D721Med (cell line): ENCODE measurements at places on chromosomes 7 and 10.

- no peak for DNase-seq
These were observed 70.8 kb downstream of the CREB5 start for GRCh38 chr7:28483112-28483511.

DNA sequence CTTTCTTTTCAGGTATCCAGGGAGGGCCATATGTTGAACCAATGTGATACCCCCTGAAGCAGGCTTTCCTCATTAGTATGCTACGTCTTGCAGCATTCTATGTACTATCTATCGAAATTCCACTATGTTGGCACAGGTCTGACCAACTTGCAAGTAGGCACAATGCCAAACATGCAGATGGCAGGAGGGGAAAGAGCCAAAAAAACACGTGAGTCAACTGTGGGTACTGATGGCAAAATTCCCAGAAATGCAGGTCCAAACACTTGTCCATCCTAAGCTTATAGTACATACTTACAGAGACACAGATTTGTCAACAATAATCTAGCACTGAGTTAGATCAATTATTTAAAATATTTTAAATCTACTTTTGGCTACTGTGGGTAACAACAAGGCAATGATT lies 394.9 kb downstream of the DGKB start:
- DNase-seq: no peak

GRCh38 chr10:99536338-99537085 lies 3.8 kb downstream of the NKX2-3 start:
- DNase-seq: no peak

GRCh38 chr10:85926986-85927385 lies 439.6 kb downstream of the GRID1 start:
- no peak for DNase-seq

DNA sequence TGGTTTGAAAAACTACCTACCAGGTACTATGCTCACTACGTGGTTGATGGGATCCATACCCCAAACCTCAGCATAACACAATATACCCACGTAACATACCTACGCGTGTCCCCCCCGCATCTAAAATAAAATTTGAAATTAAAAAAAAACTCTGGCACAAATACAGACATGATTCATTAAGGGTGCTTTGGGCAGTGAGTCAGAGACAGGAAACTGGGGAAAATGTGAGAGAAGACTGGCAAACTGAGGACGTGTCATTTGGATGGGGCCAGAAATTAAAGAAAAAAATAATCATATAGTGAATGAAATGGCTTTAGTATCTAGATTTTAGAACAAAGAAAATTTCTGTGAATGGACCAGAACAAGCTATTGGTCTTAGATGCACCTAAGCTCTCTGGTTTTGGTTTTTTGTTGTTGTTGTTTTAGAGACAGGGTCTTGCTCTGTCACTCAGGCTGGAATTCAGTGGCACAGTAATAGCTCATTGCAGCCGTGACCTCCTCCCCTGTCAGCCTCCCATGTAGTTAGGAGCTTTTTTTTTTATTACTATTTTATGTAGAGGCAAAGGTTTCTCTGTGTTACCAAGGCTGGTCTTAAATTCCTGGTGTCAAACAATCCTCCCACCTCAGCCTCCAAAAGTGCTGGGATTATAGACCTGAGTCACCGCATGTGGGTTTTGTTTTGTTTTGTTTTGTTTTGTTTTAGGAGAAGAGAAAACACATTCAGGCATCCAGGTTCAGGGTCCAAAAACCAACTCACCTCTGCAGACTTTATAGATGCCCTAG lies 5.9 kb upstream of the PRSS58 start:
- no peak for DNase-seq

DNA sequence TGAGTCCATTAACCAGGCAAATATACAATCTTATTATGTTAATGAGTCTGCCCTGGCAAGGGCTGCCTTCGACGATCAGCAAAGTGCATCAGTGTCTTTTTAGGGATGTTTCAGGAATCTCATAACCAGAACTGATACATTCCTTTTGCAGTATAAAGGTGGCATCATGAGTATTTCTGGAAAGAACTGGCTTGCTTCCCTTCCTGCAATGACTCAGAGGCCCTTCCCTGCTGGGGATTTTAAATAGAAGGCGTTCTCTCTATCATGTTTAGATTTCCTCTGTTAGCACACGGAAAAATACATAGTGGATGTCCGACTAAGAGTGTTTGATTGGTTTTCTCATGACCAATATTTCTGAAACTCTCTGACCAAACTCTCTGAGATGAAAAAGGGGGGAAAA lies 1.8 kb downstream of the NPS start:
- no peak for DNase-seq

DNA sequence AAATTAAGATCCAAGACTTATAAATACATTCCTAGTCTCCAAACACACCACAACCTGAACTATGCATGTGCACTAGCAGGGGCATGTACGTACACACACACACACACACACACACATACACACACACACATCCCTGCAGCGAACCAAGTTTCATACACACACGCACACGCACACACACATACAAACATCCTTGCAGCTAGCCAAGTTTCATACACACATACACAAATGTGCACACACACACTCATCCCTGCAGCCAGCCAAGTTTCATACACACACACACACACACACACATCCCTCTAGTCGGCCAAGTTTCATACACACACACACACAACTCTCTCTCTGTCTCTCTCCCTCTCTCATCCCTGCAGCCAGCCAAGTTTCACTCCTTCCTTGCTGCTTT lies 82.7 kb upstream of the WIPF3 start:
- DNase-seq: no peak

- no peak for DNase-seq
These were observed 324.0 kb downstream of the WDR37 start for GRCh38 chr10:1380088-1380671.

- no peak for DNase-seq
These were observed 12.5 kb upstream of the AKR1E2 start for GRCh38 chr10:4813496-4813895.

DNA sequence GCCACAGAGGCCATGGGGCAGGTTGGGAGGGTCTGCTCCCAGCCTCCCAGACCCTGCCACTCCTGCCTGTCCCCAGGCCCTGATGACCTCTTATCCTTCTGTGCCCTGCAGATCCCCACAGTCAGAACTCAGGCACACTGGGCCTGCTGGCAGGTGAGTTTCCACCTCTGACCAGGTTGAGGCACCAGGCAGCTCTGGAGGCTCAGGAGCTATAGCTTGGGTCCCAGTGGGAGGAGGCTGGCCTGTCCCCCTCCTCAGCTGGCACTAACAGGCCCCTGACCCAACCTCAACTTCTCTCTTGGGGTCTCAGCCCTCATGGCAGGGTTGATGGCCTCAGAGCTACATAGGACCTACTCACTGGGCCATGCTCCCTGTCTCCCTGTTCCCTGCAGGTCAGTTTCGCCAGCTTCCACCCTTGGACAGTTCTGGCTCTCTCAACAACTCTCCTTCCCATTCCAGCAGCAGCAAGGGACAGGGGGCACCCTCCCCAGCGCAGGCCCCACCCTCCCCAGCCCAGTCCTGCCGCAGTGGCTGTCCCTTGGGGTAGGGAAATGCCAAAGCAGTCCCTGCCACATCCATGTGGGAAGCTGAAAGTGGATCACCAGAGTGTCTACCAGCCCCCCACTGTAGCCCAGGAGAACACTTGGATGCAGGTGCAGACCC lies 2.7 kb upstream of the AEBP1 start:
- no peak for DNase-seq

DNA sequence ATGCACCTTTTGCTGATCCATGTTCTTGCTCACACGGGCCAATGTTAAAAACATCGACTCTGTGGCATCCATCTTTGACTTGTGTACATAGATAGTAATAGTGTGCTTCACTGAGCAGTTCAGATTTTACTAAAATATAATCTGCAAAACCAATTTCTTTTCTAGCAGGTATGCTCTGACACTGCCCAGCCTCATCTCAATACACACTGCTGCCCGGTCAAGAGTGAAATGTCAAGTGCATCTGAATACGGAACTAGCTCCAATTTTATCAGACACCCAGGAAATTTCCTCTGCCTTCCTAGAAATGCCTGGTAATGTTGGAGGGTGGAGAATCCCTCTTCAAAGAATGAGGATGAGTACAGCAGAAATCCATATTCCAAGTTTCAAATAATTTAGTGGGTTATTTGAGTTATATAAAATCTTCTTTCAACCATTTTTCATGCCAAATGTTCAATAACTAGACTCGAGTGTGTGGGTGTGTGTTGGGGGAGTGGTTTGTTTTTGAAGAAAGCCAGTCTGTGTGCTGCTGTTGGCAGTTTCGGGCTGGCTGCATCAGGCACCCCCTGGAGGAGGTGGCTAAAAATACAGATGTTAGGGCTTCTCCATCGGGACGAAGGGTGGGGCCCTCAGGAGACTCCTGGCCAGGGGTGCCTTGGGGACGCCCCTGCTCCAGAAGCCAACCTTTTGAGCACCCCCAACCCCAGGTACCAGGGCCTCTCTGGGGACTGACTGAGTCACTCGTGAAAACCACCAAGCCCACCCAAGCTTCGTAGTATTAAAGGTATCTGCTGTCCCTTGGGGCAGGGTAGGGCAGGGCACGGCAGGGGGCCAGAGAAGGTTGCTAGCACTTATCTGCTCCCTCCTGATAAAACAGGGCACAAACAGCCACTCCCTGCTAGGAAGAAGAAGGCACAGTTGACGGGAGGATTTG lies 15.4 kb downstream of the CTBP2 start:
- no peak for DNase-seq

DNA sequence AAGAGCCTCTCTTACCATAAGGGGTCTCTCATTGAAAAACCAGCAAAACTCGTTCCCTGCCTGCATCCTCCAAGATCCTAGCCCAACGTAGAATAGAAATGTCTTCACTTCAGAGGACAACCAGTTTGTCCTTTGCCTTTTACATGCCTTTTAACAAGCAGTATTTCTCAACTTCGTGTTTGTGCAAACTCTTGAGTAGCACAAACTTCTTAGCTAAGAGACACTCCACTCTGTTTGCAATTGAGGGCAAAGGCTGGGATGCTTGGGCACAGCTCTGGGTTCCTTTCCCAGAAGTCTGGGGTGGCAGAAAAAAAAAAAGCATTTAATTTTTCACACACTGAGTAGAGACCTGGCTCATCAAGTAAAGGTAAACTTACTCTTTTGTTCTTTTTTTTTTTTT lies 19.5 kb upstream of the KCTD7 start:
- no peak for DNase-seq

DNA sequence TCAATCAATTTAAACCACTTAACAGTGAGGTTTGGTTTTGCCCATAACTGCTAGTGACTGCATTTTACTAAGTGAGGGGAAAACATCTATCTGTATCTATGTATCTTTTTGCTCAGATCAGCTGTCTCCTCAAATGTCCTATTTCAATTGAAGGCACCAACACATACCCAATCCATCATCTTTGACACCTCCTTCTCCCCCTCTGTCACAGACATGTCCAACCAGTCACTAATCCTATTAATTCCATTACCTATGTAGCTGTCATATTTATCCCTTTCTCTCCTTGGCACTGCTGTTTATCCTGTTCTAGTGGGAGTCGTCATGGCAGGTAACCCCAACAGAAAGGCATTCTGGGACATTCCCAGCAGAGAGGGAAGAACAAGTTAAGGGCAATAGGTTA lies 975.2 kb upstream of the AUTS2 start:
- DNase-seq: no peak

DNA sequence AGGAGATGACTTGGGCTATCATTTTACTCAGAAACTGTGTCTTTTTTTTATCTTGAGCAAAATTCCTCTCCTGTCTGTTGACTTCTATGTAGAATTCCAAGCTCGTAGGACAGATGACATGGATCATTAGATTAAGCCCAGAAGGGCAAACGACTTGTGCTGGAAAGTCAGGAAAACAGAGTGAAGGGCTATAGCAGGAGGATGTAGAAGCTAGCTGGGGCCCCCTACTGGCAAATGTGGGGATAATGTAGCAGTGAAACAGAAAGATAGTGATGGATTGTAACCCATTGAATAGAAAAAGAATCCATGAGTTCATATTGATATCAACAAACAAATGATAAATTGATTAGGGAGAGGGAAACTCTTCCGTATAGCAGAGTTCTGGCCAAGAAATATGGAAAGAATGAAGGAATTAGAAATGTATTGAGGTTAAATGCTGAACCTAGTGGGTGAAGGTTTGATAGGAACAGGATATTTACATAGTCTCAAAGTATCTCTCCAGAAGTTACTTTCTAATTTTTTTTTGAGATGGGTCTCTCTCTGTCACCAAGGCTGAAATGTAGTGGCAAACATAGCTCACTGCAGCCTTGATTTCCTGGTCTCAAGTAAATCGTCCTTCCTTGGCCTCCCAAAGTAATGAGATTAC lies 103.6 kb downstream of the LYZL1 start:
- DNase-seq: peak; percentile 27

- no peak for DNase-seq
These were observed 98.1 kb downstream of the DPY19L1 start for GRCh38 chr7:34939175-34939574.

GRCh38 chr7:20219446-20220292 lies 2.5 kb upstream of the MACC1 start:
- DNase-seq: no peak

GRCh38 chr10:21010615-21011014 lies 113.5 kb upstream of the NEBL start:
- no peak for DNase-seq

GRCh38 chr7:129882531-129882930 lies 70.2 kb downstream of the UBE2H start:
- no peak for DNase-seq

DNA sequence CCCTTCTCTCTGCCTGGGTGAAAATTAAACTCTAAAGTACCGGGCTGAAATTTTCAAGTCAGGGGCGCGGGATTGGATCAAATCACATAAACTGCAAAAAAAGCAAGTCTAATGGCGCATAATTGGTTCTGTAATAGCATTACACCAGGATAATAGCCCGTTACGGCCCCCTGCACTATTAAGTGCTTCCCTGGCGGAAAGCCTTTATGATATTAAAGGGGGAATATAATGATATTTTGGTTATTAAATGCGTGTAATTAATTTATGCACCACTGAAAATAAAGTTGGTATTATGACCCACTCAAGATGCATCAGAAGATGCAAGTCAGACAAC lies 744 bp upstream of the DRGX start:
- DNase-seq: no peak

DNA sequence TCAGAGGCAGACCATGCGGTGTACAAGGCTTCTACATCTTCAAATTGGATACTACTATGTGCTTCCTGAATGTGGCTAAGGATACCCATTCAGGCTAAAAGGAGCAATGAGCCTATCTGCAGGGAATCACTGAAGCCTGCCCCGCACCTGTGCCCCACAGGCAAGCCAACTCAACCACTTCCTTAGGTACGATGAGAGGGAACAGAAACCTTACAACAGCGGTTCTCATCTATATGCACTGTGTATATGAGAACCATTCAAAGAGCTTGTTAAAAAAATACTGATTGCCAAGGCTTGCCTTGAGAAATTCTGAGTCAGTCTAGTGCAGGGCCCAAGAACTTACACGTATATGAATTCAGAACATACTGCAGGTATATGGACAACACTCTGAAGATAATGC lies 679.6 kb downstream of the PARD3 start:
- no peak for DNase-seq

GRCh38 chr10:115860182-115861107 lies 412.6 kb downstream of the GFRA1 start:
- DNase-seq: no peak
